CD4-positive, alpha-beta T cell treated with Interleukin-17A for 4 hours (primary cell): ENCODE measurements at places on chromosomes 11 and 22.

GRCh38 chr11:37040921-37041320 is 442.9 kb upstream of the RAG2 start:
- DNase-seq: no peak

- DNase-seq: no peak
Observed at GRCh38 chr11:110866081-110866480, 153.8 kb upstream of the ARHGAP20 start.

GRCh38 chr11:117823294-117823945 is 1.1 kb downstream of the FXYD2 start:
- DNase-seq: peak; percentile 63

GRCh38 chr11:94184846-94185245 is 56.2 kb downstream of the PANX1 start:
- DNase-seq: no peak

GRCh38 chr22:39949964-39950737 is 10.0 kb upstream of the TMA7B start:
- no peak for DNase-seq

DNA sequence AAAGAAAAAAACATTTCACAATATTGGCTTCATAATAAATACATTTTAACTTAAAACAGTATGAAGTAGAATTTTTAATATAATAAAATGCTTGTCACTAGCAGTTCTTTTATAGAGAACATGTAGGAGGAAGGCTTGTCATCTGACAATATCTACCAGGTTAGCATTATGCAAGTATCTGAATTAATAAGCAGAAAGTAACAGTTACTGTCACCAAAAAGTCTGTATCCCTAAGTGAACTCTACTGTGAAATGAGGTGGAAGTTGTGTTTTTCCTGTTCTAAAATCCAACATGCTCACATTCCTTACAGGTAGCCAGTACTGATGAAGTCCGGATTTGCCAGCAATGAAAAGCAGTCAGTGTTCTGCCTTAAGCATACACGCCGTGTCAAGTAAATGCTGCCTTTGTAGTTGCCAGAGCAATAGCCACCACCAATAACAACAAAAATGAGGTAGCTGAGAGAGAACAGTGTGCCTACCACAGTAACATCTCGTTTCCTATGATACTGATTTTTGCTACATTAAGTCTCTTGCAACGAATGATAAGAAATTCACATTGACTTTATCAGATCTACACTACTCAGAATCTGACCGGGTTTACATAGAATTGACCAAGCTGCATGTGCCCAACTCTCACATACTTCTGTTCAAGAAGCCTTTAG is 95.5 kb downstream of the SIK3 start:
- no peak for DNase-seq

DNA sequence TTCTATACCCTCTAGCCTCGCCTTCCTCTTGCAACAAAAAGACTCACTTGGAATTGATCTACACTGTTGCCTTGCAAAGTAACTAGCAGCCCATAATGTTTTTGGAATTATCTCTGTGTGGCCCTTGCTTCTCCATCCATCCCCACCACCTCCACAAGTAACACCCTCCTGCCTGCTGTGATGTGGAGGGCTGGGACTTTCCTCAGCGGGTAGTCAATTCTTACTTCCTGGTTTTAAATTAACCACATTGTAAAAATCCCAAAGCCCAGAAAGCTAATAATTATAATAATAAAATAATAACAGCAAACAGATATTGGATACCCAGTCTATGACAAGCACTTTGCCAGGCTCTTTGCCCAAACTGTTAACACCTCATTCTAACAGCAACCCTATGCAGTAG is 40.8 kb upstream of the GALNT18 start:
- no peak for DNase-seq

DNA sequence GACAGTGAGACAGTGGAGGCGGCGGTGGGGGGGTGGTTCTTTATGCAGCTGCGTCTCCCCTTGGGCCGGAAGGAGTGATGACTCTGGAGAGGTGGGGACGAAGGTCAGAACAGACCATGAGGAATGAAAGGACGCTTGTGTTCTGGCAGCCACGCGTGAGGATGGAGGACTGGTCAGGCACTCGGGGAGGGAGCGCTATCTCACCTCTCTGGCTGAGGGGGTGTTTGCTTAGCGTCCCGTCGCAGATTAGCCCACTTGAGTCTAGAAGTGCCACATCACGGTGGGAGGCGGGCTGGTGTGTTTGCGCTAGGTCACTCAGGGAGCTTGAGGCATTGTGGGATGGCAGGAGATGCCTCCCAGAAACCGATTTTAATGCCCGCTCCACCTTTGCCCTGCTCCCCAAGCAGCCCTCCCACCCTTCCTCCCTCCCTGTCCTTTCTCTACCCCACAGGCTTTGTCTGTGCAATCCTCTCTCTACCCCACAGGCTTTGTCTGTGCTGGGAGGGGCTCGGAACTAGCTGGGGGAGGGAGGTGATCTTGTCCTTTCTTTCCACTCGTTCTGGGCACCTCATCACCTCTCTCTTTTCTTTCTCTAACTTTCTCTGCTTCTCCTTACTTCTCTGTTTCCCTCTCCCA is 97.8 kb downstream of the PKNOX2 start:
- no peak for DNase-seq

- DNase-seq: no peak
Observed at GRCh38 chr22:40898850-40899357, 37.0 kb upstream of the DNAJB7 start.

DNA sequence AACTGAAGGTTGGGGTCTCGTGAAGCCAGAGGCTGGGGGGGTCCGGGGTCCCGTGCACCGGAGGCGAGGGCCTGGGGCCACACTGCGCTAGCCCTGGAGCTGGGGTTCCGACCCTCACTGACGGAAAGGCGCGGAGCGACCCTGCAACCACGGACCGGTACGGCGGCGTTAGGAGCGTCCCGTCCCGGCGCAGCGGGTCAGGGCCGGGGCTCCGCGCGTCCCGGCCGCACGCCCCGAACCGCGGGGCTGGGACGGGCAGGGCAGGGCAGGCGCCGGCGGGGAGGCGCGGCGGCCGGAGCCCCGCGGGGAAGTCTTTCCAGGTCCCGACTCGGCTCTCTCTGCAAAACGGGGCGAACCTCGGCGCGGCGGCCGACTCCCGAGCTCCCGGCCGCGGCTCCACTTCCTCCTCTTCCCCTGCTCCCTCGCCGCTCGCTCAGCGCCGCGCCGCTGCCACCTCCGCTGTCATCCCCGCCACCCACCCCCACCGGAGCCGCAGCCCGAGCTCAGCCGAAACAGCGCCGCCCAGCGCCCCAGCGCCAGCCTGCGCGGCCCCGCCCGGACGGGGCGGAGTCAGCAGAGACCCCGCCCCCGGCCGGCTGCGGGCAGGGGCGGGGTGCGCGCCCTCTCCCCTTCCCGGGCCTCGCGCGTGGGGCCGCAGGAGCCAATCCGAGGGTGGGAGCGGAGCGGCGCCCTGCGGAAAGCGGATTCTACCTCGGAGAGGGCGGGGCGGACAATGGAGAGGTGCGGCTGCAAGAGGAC is at the start of gene GDPD5:
TSS of gene GDPD5 (minus strand) at position 509 of the 759 bp plus-strand sequence. CDS start 48,206 bp downstream, outside the sequence.
- peak; percentile 90 for DNase-seq

DNA sequence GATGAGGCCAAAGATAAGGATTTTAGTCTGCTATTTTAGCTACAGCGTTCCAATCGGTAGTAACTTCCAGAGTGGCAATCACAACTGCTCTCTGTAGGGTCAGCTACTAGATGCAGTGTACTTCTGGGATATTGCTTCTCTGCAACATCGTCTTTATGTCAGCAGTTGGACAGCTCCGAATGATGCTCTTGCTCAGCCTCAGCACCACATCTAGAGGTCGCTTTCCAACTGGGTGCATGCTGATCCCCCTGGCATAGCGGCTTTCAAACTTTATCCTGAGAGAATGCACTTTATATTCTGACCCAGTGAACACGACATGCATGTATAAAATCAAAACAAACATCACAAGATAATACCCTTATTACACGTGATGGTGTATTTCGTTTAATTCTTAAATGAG is 219.6 kb downstream of the C11orf87 start:
- no peak for DNase-seq

GRCh38 chr11:575313-575995 is 816 bp upstream of the PHRF1 start:
- peak; percentile 40 for DNase-seq

- no peak for DNase-seq
Observed at GRCh38 chr11:105673089-105673488, 63.2 kb downstream of the GRIA4 start.

DNA sequence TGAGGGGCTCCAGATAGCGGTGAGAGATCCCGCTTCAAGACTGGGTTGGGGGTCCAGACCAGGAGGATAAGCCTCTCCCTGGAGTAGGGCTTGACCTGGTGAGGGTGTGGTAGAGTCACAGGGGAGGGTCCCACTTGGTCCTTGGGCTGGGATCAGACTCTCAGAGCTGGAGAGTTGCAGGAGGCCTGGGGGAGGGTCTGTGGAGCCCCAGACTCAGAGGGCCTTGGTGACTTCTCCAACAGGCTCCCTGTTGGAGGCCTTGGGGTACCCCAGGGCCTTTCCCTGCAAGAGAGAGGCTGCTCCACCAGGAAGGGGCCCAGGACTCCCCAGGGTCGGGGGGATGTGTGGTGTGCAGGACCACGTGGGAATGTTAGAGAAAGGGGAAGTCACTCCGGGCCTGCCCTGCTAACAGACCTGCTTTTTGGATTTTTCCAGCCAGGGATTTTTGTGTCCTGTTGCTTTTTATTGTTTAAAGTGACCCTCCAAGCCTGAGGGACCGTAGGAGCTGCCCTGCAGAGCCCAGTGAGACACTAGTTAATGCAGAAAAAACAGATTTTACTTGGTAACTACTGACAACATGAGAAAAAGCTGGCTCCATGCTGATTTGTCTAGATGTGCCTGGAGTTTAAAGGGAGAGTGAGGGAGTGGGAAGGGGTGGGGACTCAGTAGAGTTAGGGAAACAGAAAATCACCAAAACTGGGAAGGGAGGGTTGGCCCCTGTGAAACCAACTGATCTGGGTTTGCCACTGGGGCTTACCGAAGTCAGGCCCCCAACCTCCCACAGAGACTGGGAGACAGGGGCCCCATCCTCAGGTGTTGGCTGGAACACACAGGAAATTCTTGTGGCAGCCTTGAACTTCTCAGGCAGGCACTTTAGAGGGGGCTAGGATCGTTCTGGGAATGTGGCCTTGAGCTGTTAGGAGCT is 801 bp upstream of the TXNRD2 start:
- peak; percentile 21 for DNase-seq

DNA sequence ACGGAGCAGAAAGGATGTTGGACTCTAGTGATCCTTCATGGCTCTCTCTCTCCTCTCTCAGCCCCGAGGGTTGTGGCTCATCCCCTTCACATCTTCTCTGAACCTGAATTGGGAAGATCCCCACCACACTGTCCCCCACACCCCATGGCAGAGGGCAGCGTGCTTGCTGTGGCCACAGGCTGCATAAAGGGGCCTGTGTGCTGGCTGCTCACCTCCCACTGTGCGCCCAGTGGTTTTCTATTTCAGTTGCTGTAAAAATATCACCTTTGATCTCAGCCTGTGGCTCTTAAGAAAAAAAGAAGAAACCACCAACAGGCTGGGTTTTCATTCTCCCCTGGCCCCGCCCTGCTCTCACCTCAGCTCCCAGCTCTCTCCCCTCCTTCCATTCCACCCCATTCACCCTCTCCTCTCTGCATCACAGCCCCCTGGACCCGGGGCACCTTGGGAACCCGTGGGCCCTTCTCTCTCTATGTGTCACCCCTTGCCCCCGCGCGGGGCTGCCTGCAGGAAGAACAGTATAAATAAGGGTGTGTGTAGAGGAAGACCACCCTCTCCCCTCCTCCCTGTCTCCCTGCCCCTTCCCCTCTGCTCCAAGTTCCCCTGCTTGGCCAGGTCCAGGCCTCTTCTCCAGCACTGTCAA is 25.8 kb upstream of the WNT11 start:
- peak; percentile 72 for DNase-seq

DNA sequence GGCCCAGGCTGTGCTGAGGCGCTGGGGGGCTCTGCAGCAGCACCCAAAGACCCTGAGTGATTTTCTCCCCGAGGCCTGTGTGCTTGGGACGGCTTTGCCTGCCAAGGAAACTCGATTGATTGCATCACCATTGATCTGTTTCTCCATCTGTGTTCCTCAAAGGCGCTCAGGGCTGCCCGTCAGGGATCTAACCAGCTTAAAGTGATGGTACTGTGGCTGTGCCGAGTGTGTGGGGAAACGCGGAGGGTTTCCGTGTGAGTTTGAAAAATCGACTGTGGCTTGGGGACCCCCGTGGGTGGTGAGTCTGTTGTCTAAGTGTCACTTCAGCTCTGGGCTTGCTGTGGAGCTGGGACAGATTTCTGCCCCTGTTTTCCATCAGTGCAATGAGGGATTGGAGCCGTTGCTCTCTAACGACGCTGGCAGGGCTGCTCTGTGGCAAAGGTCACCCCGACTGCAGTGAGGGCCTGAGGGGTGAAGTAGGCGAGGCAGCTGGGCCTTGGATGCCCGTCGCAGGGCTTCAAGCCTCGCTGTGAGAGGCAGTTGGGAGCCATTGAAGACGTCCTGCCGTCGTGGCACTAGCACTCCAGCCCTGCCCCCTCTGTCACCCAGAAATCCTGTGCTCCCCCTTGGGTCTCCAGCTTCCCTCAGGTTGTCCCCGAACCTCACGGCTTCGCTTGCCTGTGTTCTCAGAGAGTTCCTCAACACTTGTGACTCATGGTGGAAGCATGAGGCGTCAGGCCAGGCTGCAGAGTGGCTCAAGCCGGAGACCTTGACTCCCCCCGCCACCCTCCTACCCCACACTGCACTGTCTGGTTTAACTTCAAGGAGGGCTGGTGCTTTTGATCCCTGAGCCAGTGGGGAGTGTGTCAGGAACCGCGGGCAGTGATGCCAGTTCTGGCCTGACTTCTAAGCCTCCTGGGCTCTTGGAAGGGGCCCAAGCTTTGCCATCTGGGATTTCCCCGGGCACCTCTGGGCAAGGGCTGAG is 21.8 kb downstream of the CACNA1I start:
- no peak for DNase-seq

DNA sequence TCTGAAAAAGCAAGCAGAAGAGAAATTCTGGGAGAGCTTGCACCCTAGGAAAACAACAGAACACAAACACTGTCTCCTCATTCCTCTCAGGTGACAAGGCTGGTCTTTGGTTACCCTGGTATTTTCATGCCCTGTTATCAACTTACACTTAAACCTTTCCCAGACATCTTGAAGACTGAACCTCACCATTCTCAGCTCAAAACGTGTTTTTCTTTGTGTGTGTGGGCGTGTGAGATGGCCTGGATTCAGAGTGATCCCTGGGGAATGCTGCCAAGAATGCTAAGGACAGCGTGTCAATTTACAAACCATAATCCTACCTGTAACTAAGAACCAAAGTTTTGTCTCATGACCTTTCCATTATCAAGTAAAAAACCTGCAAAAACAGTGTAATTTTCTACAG is 33.3 kb downstream of the ELF5 start:
- DNase-seq: no peak

DNA sequence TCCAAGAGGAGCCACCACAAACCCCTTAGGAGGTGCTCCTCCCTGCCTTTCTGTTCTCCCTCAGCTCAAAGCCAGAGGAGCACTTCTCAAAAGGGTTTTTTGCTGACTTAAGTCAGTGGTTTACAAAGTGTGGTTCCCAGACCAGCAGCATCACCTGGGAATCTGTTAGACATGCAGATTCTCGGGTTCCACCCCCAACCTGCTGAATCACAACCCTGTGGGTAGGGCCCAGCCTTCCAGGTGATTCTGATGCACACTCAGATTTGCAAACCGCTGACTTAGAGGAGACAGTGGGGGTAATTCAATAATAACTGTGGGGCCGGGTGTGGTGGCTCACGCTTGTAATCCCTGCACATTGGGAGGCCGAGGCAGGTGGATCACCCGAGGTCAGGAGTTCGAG is 22.8 kb downstream of the CREB3L1 start:
- DNase-seq: no peak
